GM03348 (cell line): ENCODE measurements at places on chromosomes 2 and 18.

DNA sequence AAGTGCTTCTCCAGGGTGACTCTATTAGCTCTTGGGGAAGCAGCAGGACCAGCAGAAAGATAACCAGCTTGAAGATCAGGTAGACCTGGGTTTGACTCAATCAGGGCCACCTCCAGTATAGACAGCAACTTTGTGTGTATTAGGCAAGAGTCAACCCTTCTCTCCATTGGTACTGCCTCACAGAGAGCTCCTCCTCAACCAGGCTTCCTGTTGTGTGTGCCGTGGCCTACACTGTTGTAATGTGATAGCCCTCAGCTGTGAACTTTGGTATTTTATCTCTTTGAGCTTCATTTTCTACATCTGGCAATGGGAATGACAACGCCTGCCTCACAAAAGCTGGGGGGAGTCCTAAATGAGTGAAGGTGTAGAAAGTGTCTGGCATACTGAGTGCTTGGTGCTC lies 17.0 kb upstream of the MAP3K20 start:
- DNase-seq = no peak

GRCh38 chr18:32441533-32441932 lies 29.1 kb downstream of the GAREM1 start:
- DNase-seq = no peak

GRCh38 chr2:181465676-181466375 lies 8.6 kb downstream of the ITGA4 start:
- peak; percentile 42 for DNase-seq

- no peak for DNase-seq
These were observed 136.7 kb downstream of the MBP start for GRCh38 chr18:76995896-76996295.

DNA sequence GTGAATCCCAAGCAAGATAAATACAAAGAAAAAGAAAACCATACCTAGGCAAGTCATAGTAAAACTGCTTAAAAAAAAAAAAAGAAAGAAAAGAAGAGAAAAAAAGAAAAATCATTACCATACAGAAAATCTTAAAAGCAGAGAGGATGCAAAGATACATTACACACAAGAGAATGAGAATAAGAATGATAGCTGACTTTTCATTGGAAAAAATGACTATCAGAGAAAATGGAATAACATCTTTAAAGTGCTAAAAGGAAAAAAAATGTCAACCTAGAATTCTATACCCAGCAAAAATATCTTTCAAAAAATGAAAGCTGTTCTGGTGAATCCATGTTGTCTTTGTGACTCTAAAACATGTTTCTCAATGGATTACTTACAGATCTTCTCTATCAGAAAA lies 66.2 kb downstream of the REEP1 start:
- no peak for DNase-seq

- DNase-seq = no peak
These were observed 11.6 kb upstream of the TGFA start for GRCh38 chr2:70565039-70565731.
